Epithelial cell of umbilical artery (primary cell): ENCODE measurements at places on chromosomes 13 and 19. TPM values are rescaled to one million over a fixed set of nuclear protein-coding genes. Genes with fewer than 3 reads are reported as not detected.

The FUT3 gene
- not detected in 2 replicates for total RNA-seq

The PLPP2 gene
- 12.0 and 18.5 TPM in 2 replicates for total RNA-seq

The TPTE2 gene
- total RNA-seq = not detected in 2 replicates

The ERVV-1 gene
- total RNA-seq = not detected in 2 replicates

The KIR2DL1 gene
- total RNA-seq = not detected in 2 replicates

The CCDC70 gene
- total RNA-seq = not detected in 2 replicates

The MAG gene
- not detected in 2 replicates for total RNA-seq

The TUBA3C gene
- total RNA-seq = not detected in 2 replicates

The ANKRD24 gene
- total RNA-seq = 0.30 and 0.32 TPM in 2 replicates

The KL gene
- total RNA-seq = 0.15 TPM in 1 of 2 replicates, not detected in the other

The SMAD9 gene
- 1.4 and 1.9 TPM in 2 replicates for total RNA-seq

The FAM83E gene
- 0.65 and 1.1 TPM in 2 replicates for total RNA-seq

The WDR62 gene
- 4.2 and 7.0 TPM in 2 replicates for total RNA-seq

The BRCA2 gene
- total RNA-seq = 3.9 and 9.4 TPM in 2 replicates

The PRODH2 gene
- not detected in 2 replicates for total RNA-seq

The EML2 gene
- total RNA-seq = 17.5 and 37.1 TPM in 2 replicates

The ZNF440 gene
- total RNA-seq = 5.2 and 7.3 TPM in 2 replicates

The C1QTNF9 gene
- not detected in 2 replicates for total RNA-seq

The SYT5 gene
- not detected in 2 replicates for total RNA-seq

The CGB8 gene
- not detected in 2 replicates for total RNA-seq

The THSD1 gene
- 34.4 and 54.3 TPM in 2 replicates for total RNA-seq

The SYT3 gene
- under 0.01 and 0.15 TPM in 2 replicates for total RNA-seq

The ATP4B gene
- not detected in 2 replicates for total RNA-seq

The PPM1N gene
- 1.4 and 1.9 TPM in 2 replicates for total RNA-seq

The CEACAM1 gene
- total RNA-seq = 0.32 and 0.46 TPM in 2 replicates

The MAP4K1 gene
- 0.15 TPM in 1 of 2 replicates, not detected in the other for total RNA-seq

The ITGBL1 gene
- total RNA-seq = 4.5 and 4.7 TPM in 2 replicates
